ENCODE measurements at places on chromosomes 11 and 22. TPM values are rescaled to one million over a fixed set of nuclear protein-coding genes. Genes with fewer than 3 reads are reported as not detected.

The KDM4D gene
- total RNA-seq = 0.93 TPM

The C1QTNF5 gene
- total RNA-seq = not detected

The SLC17A6 gene
- not detected for total RNA-seq

The C11orf65 gene
- 0.69 TPM for total RNA-seq

The CCDC87 gene
- total RNA-seq = 0.22 TPM

The DEFB131B gene
- total RNA-seq = not detected

The HBG1 gene
- total RNA-seq = not detected

The MYEOV gene
- total RNA-seq = not detected

The RAB38 gene
- 0.46 TPM for total RNA-seq

The SOX6 gene
- not detected for total RNA-seq

The OR10A2 gene
- not detected for total RNA-seq

The C11orf52 gene
- total RNA-seq = not detected

The EHF gene
- 1.1 TPM for total RNA-seq

The FDXACB1 gene
- total RNA-seq = 7.4 TPM

The ROBO3 gene
- 1.0 TPM for total RNA-seq

The PTGDR2 gene
- total RNA-seq = 0.07 TPM

The PRMT3 gene
- total RNA-seq = 24.9 TPM

All from activated B cell treated with CpG ODN at 0.5 μM for 24 hours (primary cell).